ENCODE measurements at places on chromosomes 16 and 17.
A peak's percentile ranks its signal among the peaks of the same experiment; 100 is the strongest.

- DNase-seq, result no peak
Measured at GRCh38 chr16:66712512-66712911, 16.0 kb upstream of the CMTM4 start.

DNA sequence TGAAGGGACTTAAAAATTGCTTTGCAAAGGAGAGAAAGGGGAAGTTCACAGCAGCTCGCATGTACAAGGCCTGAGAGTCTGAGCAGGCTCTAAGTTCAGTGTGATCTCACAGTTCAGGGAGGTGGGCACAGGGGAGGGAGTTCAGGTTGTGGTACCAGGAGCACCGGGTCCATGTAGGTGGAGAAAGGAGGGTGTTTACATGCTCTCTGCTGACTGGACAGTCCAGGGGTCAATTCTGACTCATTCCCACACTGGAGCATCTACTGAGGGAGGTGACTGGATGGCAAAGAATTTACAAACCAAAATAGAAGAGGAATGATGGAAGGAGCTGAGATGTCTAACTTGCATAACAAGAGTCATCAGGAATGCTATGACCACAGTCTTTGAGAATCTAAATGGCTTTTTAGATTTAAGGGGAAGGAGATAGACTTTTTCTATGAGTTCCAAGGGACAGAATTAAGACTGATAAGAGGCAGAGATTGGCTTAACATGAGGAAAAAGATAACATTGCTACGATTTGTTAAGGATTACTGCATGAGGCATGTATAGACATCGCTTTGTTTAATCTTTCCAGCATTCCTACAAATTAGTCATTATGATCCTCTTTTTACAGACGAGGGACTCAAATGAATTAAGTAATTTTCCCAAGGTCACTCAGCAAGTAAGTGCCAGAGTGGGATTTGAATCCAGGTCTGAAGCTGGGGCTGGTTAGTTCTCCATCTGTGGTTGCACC, 29.9 kb downstream of the MIS12 start:
- no peak for DNase-seq

DNA sequence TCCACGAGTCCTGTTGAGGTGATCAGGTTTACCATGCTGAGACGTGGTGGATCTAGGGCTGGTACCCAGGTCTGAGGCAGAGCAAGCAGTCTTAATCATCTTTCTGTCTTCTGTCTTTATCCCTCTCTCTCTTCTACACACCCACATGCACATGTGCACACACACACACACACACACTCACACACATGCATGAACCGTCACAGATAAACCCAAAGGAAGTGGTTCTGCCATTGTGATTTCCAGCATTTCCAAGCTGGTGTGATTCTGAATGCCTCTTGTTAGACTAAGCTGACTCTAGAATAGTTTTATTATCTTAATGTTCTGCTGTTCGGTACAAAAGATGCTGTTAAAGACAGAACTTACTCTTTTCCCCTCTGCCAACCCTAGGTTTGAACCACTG, 411.8 kb upstream of the SALL1 start:
- DNase-seq, result no peak

GRCh38 chr16:79018650-79019429, 581.7 kb downstream of the MAF start:
- no peak for DNase-seq

- DNase-seq, result no peak
Measured at GRCh38 chr16:89922477-89922883, 662 bp upstream of the TUBB3 start.

DNA sequence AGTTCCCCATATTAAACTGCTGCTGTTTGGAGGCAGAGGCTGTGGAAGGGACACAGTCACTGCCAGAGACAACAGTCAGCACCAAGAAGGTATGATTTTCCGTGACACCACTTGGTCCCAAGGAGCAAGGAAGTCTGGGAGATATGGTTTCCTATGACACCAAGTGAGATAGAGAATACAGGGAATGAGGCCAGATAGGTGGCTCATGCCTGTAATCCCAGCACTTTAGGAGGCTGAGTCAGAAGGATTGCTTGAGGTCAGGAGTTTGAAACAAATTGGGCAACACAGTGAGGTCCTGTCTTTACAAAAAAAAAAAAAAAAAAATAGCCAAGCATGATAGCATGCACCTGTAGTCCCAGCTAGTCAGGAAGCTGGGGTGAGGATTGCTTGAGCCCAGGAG, 90.8 kb downstream of the ABCC12 start:
- DNase-seq, result no peak

GRCh38 chr16:965036-965395, 5.8 kb downstream of the LMF1 start:
- no peak for DNase-seq

DNA sequence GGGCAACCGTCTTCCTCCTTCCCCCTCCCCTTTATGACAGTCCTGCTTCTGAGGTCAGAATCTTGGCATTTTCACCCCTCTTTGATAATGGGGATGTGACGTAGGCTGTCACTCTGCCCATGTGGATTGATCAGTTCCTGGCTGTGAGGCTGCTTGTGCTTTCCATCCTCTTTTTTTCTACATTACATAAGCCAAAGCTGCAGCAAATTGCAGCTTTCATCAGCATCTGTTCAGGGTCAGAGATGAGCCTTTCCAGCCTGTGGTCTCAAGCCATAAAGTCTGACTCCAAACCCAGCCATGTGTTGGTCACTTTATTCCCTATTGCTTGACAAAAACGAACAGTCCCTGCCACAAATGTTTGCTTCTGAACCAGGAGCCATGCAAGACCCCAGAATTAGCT, 535.1 kb downstream of the CDH11 start:
- no peak for DNase-seq

DNA sequence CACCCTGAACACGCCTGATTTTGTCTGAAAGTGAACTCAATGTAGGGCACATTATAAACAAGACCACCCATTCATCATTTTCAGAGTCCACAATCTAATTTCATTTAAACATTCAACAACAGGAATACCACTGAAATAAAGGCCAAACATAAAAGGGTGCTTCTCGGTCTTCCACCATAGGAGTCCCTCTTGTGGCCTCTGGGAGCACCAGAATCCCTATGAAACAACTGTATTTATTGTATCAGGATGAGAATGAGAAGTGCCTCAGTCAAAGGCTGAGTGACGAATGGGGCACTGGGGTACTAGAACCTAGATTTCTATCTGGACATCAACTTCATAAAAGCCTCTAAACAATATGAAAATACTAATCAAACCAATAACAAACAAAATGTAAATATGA, 40.4 kb downstream of the NXPH3 start:
- DNase-seq, result peak; percentile 12

DNA sequence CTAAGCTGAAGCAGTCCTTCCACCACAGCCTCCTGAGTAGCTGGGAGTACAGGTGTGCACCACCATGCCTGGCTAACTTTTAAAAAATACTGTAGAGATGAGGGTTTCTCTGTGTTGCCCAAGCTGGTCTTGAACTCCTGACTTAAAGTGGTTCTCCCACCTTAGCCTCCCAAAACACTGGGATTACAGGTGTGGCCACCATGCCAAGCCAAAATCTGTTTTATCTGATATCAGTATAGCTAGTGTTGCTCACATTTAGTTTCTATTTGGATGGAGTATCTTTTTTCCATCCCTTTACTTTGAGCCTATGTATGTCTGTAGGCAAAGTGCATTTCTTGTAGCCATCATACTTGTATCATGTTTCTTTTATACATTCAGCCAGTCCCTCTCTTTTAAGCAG, 82.1 kb downstream of the BCAS3 start:
- DNase-seq, result no peak

DNA sequence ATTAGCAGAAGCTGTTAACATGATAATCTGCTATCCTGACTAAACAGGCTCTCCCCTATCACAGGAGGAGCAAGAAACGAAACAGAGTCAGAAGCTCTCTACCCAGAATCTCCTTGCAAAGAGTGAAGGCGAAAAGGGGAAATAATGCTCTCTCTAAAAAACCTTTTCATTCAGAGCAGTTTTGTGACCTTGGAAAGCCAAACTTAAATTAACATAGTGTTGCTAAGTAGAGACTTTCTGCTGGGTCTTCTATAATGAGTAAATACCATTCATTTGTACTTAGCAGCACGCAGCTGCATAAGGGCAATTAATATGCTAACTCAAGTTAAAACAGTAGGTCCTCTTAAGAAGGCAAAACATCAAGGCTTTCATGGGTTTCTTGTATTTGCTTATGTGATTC, 101.7 kb upstream of the GPR139 start:
- peak; percentile 64 for DNase-seq

DNA sequence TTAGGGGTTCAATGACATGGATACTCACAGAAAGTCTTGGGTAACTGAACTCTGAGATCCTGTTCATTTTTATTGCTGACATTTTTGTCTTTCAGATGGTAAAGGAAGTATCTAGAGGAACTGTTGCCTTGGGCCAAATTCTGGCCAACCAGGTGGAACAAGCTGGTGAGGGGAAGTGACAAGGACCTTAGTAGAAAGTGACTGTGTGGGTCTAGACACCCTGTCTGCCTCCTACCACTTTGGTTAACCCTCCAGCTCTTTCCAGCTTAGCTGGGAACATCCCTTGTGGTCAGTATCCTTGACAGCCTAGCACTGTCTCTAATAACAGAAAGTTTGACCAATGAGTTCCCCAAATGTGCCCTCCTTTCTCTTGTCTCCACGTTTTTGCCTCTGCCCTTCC, 28.8 kb upstream of the PRKCB start:
- DNase-seq, result no peak

DNA sequence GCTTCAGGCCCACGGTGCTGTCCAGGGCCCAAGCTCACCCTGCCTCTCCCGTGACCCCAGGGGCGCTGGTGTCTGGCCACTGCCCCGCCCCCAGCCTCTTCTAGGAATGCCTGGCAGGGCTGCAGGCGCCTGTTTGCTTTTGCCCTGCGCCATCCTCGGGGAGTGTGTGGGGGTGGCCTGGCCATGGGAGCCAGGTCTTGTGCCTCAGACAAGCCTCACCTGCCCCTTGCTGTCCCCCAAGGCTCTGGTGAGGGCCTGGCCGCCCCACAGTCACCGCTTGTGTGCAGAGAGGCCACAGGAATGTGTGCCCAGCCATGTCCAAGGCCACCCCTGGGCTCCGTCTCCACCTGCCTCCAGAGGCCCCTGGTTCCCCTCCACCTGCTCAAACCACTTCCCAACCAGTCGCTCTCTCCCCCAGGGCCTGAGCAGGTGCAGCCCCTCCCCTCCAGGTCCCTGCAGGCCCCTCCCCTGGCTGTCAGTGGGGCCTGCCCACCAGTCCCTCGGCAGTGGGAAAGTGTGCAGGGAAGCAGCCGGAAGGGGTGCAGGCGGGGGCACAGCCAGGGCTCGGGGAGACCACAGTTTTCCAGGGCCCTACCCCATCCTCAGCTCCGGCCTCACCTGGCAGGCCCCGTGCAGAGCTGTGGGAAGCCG, 841 bp upstream of the IGFALS start:
- no peak for DNase-seq

- DNase-seq, result no peak
Measured at GRCh38 chr17:59278406-59278805, 53.0 kb upstream of the YPEL2 start.

- DNase-seq, result peak; percentile 40
Measured at GRCh38 chr16:80583466-80583865, 42.7 kb downstream of the DYNLRB2 start.

DNA sequence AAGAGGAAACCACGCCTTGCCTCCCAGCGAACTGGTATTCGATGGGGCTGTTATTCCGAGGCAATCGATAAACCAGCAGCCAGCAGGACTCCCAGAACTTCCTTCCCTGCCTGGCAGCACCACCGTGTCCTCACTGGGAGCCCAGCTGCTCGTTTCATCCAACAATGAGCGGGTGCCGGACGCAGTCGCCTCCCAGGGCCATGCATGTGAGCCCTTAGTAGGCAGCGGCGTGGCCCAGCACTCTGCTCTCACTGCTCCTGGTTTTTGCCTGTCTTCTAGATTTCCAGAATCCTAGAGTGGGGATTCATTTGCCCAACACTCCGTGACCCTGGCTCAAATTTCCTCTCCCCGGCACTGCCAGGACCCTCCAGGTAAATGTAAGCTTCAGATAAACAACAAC, 29.1 kb upstream of the RASD1 start:
- no peak for DNase-seq

- DNase-seq, result no peak
Measured at GRCh38 chr17:39077866-39078265, 73.6 kb downstream of the PLXDC1 start.

- peak; percentile 19 for DNase-seq
Measured at GRCh38 chr17:4369557-4370230, 3.2 kb upstream of the UBE2G1 start.

GRCh38 chr17:41814195-41814594, 1.4 kb downstream of the FKBP10 start:
- DNase-seq, result no peak

DNA sequence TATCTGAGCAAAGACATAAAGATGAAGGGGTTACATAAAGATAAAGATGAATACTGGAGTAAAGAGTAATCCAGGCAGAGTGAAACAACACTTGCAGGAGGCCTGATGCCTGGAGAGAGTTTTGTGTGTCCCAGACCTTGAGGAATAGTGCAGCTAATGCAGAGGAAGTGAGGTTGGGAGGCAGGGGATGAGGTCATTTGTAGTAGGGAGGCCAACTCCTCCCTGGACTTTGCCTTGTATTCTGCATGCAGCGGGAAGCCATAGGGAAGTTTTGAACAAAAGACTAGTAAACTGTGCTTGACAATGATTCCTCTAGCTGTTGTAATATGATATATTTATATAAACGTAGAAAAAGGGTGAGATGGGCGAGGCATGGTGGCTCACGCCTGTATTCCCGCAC, 356.6 kb downstream of the KCNJ2 start:
- no peak for DNase-seq

GRCh38 chr16:50673496-50674275, 7.4 kb downstream of the SNX20 start:
- DNase-seq, result no peak

DNA sequence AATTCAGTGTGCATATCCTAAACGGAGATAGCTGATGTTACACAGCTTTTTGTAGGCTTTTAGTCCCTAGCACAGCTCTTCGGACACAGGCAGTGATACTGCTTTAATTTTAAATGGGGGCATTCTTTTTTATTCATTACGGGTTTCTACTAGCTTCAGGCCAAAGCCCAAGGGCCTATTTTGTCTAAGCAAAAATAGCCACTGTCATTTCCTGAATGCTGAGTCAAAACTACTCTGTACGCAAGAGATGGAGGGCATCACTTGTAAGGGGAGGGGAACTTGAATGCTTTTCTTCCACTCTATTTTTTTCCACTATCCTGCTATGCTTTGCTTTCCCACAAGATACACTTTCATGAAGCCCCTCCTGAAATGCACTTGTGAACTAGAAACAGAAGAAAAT, 360.7 kb downstream of the PMP22 start:
- DNase-seq, result peak; percentile 53

GRCh38 chr16:9578459-9578858, 487.0 kb downstream of the HAPSTR1 start:
- DNase-seq, result no peak

GRCh38 chr17:39634384-39634871, 2.5 kb upstream of the STARD3 start:
- DNase-seq, result peak; percentile 49

DNA sequence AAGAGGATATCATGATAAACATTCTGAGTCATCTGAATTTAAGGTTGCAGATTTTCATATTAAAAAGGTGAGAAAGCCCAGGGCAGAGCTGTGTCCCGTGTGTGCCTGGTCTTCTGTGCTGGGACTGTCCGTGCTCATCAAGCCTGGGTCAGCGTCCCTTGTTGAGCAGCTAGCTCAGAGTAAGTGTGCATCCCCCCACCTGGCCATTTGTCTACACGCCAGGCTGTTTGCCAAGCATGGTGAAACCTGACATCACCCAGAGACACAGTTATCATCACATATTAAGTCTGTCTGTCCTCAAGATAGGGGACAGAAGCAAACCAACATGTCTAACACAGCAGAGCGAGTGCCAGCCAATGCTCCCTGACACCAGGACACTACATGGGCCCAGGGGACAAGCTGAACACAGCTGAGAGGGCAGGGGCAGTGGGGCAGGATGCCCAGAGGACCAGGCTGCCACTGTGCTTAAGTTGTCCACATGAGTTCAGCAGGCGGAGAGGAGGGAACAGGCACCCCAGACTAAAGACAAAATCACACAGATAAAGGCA, 57.9 kb upstream of the CNEP1R1 start:
- DNase-seq, result no peak

All from MM.1S (cell line).